ENCODE measurements at places on chromosomes 4 and X.

GRCh38 chr4:185781555-185782215 lies 30.3 kb downstream of the SORBS2 start:
- no peak for DNase-seq

- DNase-seq, result no peak
Observed at GRCh38 chr4:180449395-180449956, 1793.7 kb upstream of the TENM3 start.

DNA sequence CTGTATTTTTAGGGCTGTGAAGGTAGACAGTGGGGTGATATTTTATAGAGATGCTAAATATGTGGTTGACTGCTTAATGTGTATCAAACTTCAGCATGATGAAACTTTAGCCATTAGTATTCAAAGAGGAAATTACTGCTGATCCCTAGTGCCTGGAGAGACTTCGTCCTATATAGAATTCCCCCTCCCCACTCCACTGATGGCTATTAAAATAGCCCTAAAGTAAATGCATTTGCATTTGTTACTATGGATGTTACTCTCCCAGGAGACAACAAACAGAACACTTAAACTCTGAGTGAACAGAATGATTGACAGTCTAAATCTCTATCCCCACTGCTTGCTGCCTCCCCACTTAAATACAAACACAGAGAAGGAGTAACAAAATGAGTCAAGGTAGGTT lies 39.1 kb downstream of the ADGRL3 start:
- no peak for DNase-seq

DNA sequence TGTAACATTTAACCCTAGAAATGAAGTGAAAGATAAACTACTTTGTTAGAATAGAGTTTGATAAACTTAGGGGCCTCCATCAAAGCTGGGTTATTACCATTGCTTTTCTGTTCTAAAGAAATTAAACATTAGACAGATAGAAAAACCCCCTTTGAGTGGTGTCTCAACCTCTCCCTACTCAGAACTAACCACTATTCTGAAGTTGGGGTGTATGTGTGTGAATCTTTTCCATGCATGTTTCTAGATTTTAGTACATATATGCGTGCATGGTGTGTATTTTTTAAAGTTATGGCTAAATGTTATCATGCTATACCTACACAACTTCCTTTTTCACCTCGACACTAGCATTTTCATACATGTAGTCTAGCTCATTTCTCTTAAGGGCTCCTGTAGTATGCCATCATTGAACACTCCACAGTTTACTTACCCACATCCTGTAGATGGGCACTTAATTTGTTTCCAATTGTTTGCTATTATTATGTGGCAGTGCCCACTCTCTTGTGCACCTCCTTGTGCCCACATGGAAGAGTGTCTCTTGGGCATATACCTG lies 25.7 kb downstream of the GEMIN8 start:
- DNase-seq, result no peak

- no peak for DNase-seq
Observed at GRCh38 chr4:177108708-177109107, 201.0 kb upstream of the NEIL3 start.

DNA sequence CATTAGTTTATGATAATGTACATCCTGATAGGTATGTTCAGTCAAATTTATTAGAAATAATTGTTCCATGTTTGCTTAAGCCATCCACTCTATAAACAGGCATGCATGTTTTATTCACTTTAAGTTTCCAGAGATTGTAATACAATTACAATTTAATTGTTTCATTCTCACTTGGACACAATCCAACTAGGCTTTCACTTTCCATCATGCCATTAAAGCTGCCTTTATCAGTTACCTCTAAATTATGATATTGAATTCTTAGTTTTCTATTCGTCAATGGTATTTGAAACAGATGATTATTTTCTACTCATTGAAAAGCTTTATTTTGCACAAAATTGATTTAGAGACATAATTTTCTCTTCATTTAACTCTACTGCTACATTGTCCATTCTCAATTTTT lies 1196.3 kb downstream of the RAPGEF2 start:
- DNase-seq, result no peak

- DNase-seq, result no peak
Observed at GRCh38 chrX:97199501-97199900, 315.8 kb downstream of the RPA4 start.

DNA sequence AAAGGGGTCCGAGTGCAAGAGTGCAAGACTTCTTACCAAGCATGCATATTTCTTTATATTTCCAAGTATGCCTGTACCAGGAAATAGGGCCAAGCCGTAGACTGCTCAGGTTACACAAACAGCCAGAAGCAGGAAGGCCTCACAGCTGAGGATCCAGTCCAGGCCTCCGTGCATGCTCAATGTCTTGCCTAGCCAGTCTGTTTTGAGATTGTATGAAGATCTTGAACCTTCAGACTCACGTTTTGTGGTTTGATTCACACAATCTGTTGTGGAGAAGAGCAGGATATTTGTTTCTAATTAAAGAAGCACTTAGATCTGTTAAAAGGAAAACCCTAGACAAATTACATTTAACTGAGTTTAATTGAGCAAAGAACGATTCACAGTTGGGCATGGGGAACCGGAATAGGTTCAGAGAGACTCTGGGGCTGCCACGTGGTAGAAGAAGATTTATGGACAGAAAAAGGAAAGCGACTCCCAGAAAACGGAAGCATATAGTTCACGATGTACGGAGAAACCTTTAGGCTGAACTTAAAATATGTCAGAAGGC lies 1.2 kb downstream of the MGST2 start:
- DNase-seq, result peak; percentile 29

DNA sequence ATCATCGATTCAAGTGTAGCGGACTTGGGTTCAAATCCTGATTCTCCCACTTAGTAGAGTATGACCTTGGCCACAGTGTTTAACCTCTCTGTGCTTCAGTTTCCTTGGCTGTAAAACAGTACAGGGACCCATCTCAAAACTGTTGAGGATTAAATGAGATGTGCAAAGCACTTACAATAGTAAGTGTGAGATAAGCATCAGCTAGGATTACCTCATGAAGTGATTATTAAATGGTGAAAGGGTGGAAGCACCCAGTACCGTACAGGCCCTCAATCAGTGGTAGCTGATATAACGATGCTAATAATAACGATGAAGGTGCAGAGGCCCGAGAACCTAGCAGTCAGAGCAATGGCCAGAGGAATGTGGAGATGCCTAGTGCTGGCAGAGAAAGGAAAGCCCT lies 45.1 kb downstream of the PRPS1 start:
- DNase-seq, result no peak

GRCh38 chr4:15002659-15003400 lies 549 bp downstream of the CPEB2 start:
- DNase-seq, result peak; percentile 84

Measured in brain pericyte (primary cell).